Dorsolateral prefrontal cortex (tissue), 122 donors: ENCODE measurements at places on chromosomes 2 and 18. TPM values are rescaled to one million over a fixed set of nuclear protein-coding genes. Genes with fewer than 3 reads are reported as not detected.

The DNAJC27 gene
- total RNA-seq, result 16.1 TPM

The CYTIP gene
- 1.1 TPM for total RNA-seq

The CCDC148 gene
- total RNA-seq, result 6.9 TPM

The RAB27B gene
- total RNA-seq, result 32.9 TPM

The KCNF1 gene
- 46.1 TPM for total RNA-seq
